RWPE2 (cell line): ENCODE measurements at places on chromosomes 16 and 17.
A peak's percentile ranks its signal among the peaks of the same experiment; 100 is the strongest.

GRCh38 chr17:9298776-9299295 is 276.8 kb downstream of the STX8 start:
- no peak for DNase-seq

GRCh38 chr16:82146957-82147356 is 23.1 kb downstream of the MPHOSPH6 start:
- DNase-seq: no peak

DNA sequence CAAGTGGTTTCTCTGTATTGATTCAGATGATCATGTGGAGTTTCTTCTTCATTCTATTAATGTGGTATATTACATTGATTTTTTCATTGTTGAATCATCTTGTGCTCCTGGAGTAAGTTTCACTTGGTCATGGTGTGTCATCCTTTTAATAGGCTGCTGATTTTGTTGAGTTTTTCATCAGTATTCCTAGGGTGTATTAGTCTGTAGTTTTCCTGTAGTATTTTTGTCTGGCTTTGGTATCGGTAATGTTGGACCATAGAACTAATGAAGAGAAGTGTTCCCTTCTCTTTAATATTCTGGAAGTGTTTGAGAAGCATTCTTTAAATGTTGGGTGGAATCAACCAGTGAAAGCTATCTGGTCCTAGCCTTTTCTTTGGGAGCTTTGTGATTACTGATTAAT is 99.0 kb downstream of the OMG start:
- no peak for DNase-seq

GRCh38 chr17:48004983-48005382 is 32.6 kb downstream of the COPZ2 start:
- no peak for DNase-seq

GRCh38 chr16:53598511-53599275 is 95.7 kb upstream of the AKTIP start:
- no peak for DNase-seq

- DNase-seq: no peak
These were observed 1.6 kb downstream of the FAM117A start for GRCh38 chr17:49762151-49762941.

GRCh38 chr17:61140081-61140786 is 259.4 kb upstream of the TBX2 start:
- no peak for DNase-seq

GRCh38 chr16:79595231-79595641 is 5.3 kb downstream of the MAF start:
- DNase-seq: no peak

- peak; percentile 98 for DNase-seq
These were observed 54.8 kb upstream of the MAP3K14 start for GRCh38 chr17:45371414-45372324.

DNA sequence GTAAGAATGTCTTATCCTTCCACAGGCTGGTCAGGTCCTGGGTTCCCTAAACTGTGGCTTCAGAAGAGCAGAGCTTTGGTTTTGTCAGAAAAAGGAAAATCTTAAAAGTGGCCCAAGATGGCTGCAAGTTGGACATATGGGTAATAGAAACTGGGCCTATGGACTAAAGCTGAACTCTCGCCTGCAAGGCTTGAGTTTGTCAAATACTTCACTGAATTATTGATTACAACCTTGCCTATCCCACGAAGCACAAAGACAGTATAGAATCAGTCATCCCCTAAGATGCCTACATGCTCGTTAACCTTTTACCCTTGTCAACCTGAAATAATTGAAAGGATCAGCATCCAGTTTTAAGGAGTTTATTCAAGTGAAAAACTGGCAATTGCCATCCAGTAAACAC is 20.7 kb downstream of the RNF112 start:
- DNase-seq: no peak

DNA sequence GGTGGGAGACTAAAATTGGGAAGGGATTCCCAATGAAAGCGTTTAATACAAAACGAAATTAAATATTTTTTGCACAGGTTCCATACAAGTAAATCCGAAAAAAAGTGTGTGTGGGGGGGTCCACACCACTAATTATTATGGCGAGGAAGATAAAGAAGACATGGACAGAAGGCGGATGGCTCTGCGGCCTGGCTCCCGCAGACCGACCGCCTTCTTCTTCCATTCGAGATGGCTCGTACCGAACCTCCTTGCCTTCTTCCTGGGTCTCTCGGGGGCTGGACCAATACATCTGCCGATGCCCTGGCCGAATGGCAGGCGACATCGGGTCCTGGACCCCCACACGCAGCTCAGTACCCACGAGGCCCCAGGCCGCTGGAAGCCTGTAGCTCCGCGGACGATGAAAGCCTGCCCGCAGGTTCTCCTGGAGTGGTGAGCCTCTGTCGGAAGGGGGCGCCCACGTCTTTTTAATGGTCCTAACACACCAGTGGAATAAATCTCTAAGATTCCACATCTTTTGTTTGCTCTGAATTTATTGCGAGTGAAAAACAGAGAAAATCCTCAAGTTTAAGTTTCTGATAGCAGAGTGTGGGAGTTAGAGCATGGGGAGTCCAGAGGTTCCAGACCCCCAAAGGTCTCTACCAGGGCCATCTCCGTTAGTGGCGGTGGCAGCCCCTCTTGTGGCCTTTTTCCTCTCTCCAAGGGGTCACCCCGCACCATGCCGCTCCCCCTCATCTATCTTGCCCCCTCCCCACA is 1.4 kb downstream of the PRAC2 start:
- DNase-seq: peak; percentile 82

DNA sequence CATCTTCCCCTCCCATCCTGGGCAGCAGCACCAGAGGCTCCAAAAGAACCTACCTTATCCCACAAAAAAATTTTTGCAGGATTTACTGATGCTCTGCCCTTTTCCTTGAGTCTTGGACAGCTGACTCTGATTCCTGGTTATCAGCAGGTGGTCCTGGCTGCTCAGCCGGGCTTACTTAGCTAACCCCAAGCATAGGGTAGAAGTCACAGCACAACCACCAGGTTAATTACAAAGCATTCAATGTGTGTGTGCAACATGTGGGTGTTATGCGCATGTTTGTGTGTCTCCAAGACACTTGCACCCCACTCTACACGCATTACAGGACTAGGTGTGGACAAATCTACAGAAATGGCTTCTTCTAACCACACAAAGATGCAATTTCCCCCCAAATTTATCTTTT is 36.3 kb downstream of the PECAM1 start:
- peak; percentile 9 for DNase-seq

DNA sequence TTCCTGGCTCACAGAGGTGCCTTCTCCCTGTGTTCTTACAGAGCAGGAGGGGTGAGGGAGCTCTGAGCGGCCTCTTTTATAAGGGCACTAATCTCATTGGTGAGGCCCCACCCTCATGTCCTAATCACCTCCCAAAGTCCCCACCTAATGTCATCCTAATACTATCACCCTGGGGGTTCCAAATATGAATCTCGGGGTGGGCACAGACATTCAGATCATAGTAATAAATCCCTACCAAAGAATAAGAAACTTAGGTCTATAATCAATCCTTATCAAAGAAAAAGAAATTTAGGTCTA is 32.3 kb upstream of the METRNL start:
- DNase-seq: no peak

DNA sequence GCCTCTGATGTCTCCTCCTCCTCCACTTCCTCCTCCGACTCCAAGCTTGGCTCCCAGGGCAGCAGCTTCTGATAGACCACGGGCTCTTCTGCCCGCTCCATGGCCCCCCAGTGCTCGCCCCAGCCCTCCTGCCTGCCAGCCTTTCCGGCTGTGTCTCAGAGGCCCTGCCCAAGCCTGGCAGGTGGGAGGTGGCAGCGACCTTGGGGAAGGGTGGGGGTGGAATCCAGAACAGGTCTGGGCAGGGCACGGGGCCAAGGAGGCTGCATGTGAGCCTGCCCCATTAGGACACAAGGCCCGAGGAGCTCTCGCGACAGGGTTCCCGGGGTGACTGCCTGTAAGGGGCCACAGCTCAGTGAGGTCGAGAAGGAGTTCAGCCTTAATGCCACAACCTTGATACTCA is at the start of gene GGT6:
GGT6 (minus strand) TSS at position 157 of the 400 bp plus-strand sequence; CDS start at position 101, 56 bp downstream.
- DNase-seq: peak; percentile 49

DNA sequence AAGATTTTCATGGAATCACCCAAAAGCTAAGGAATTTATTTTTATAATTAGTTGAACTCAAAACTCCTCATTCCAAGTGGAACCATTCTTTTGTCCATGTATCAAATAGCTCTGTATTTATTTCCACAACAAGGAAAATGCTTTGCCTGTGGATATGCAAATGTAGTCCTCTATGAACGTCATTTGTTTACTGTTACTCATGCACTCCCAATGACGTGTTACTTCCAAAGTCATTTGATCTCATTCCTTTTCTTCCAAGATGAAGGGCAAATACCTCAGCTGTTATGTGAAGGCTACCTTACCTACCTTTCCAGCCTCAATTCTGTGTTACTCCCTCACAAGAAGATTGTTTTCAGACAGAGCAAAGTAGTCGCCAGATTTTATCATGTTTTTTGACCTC is 83.7 kb downstream of the ITFG1 start:
- DNase-seq: no peak

DNA sequence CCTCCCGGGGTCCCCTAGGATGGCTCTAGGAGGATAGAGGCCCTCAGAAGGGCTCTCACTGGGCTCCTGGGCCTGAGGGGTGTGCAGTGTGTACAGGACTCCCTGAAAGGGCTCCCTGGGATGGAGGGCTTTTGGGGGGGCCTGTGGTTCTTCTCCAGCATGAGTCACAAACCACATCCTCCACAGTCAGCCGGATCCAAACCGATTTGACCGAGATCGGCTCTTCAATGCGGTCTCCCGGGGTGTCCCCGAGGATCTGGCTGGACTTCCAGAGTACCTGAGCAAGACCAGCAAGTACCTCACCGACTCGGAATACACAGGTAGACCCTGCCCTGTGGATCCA is 4.5 kb downstream of the TRPV2 start:
- DNase-seq: no peak

- no peak for DNase-seq
These were observed 12.8 kb downstream of the AXIN1 start for GRCh38 chr16:339680-340079.

GRCh38 chr17:37815536-37815935 is 70.7 kb upstream of the HNF1B start:
- DNase-seq: no peak

DNA sequence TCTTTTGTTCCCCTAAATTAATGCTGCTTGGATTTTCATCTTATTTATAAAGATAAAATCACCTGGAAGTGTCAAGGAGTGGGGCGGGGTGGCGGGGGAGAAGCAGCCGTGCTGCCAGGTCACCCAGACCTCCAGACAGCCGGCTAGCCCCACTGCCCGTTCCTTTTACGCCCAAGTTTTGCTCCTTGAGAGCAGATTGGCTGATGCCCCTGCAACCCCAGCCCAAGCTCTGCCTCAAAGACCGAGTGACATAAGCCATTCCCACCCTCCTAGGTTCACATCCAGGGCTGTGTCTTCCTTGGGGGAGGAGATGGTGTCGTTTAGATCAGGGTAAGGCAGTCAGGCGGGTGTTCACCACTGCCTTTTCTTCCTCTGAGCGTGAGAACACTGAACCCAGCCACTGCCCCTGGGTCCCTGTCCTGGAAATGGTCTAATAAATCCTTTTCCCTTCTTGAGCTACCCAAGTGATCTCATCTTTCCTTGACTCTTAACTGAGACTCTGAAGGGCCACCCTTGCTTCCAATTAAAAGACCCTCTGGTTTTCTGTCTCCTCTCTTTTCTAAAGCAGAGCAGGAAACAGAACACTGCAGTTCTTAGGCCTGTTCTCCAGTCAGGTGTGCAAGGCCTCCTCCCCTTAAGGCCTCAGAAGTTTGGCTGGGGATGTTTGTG is 5.7 kb downstream of the PDF start:
- DNase-seq: no peak

- no peak for DNase-seq
These were observed 240.9 kb downstream of the ENGASE start for GRCh38 chr17:79315358-79316105.

- no peak for DNase-seq
These were observed 39.0 kb upstream of the SEC14L1 start for GRCh38 chr17:77101521-77102410.

DNA sequence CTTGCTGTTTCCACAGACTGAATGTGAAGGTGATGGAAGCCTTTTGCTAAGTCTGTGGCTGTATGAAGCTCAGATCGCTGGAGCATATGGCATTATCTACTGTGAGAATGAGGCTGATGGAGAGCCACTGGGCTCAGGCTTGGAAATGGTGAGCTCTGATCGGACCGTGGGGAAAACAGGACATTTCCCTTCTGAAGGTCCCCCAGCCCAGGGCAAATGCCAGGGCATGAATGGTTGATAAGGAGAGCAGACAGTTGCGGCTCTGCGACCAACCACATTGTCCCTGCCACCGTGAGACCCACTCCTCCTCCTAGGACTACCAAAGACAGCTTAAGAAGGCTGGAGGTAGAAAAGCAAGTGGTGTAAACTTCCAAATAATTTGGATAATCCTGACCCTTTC is 4.7 kb upstream of the CUEDC1 start:
- DNase-seq: no peak

DNA sequence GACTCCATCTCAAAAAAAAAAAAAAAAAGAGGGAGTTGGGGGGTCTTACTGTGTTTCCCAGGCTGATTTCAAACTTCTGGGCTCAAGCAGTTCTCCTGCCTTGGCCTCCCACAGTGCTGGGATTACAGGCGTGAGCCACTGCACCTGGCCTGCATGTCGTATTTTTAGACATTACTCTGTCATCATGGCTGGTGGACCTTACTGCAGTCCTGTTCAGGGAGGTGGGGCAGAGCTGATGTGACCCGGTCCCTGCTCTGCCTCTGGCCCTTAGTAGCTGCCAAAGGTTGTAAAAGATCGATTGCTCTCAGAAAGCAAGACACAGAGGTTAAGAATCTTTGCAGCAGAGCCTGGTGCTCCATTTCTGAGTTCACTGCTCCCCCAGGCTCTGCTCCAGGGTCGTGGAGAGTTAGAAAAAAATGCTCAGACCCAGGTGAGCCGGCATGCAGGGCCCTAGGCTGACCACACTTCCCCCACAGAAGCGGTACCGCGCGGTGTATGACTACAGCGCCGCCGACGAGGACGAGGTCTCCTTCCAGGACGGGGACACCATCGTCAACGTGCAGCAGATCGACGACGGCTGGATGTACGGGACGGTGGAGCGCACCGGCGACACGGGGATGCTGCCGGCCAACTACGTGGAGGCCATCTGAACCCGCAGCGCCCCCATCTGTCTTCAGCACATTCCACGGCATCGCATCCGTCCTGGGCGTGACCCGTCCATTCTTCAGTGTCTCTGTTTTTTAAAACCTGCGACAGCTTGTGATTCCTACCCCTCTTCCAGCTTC is 7.1 kb upstream of the LASP1NB start:
- DNase-seq: no peak

- DNase-seq: no peak
These were observed 49.6 kb downstream of the KCNJ12 start for GRCh38 chr17:21425736-21426135.
